ENCODE measurements at places on chromosomes 7 and 10. TPM values are rescaled to one million over a fixed set of nuclear protein-coding genes. Genes with fewer than 3 reads are reported as not detected.

The ANKRD61 gene
- not detected for total RNA-seq

DNA sequence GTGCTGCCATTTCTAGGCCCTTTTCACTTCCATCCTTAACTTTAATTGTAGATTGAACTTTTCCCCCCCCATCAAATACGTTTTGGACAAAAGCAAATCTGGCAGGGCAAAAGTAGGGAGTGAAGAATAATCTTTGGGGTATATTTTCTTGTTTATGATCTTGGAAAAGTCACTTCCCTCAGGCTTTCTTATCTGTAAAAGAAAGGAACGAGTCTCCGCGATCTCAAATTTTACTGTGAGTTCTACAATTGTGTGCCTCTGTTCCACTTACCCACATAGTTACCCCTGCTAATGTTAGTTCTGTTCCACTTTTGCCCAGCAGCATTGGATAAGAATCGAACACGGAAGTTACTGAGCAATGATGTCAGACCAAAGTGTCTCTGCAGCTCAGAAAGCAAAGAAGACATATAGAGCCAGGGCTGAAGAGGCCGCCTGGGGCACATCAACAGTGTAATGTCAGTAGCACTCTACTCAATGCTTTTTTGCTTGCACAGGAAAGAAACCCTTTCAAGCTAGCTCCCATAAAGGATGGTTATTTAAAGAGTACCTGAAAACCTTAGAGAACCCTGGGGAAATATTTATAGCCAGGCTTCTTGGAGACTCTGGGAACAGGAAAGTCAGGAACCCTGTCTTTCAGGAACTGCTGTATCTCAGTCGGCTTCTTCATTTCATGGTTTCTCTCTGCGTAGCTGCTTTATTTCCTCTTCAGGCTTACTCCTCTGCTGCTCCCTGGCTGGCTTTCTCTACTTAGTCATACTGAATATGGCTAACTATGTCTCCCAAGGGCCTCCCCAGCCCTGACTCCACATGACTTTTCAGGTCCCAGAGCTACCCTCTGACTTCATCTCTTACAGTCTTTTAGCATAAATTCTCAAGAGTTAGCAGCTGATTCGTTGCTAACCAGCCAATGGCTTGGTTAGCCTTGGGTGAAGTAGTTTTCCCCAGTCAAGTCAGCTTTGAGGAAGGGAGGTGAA is 123.7 kb upstream of the FAM3C start:
- DNase-seq = no peak

DNA sequence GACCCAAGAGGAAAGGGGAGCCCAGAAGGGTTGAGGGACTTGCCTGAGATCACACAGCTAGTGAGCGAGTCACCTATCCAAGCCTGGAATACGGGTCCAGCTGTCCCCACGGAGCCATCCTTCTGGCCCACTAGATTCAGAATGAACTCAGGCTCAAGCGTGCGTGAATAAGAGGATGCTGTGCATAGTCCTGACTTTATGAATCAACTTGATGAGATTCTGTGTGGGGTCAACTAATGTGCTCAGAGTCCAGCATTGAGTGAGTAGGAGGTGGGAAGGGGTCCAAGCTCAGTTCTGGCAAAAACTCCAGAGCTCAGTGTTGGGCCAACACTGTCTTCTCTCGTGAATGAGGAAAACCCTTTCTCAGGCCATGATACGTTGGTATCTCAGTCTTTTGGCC is 41.4 kb downstream of the CAMK1D start:
- DNase-seq = no peak

DNA sequence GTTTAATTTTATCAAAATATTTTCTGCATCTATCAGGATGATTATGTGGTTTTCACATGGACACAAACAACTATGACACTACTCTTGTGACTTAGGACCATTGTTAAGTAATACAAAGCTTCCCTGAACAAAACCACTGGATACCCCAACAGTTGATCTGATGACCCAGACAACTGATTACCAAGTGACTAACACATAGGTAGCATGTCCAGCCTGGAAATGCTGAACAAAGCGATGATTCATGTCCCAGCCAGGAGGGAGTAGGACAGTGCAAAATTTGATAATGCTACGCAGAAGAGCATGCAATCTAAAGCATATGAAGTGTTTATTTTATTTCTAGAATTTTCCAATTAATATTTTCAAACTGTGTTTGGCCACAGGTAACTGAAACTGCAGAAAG is 8.9 kb upstream of the PNLIP start:
- no peak for DNase-seq

The ADCY1 gene
- 0.44 TPM for total RNA-seq

- no peak for DNase-seq
These were observed 923 bp upstream of the CREB3L2 start for GRCh38 chr7:138002828-138003189.

The ENKUR gene
- total RNA-seq = 0.20 TPM

The DDC gene
- total RNA-seq = not detected

The VIPR2 gene
- not detected for total RNA-seq

GRCh38 chr10:27569946-27570345 is 65.8 kb downstream of the RAB18 start:
- no peak for DNase-seq

GRCh38 chr7:69257592-69257991 is 340.7 kb upstream of the AUTS2 start:
- no peak for DNase-seq
